ENCODE measurements at places on chromosomes 2 and 18.

GRCh38 chr18:73168236-73168635 lies 300.4 kb upstream of the NETO1 start:
- no peak for DNase-seq

DNA sequence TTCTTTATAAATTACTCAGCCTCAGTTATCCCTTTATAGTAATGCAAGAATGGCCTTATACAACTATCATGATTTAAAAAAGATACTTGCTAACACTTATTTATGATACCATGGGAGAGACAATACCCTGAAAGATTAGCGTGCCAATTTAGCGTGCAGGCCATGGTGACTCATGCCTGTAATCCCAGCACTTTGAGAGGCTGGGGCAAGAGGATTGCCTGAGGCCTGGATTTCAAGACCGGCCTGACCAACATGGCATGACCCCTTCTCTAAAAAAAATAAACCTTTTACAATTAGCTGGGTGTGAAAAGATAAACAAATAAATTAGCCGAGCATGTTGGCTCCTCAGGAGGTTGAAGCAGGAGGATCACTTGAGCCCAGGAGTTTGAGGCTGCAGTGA lies 493.4 kb upstream of the FSIP2 start:
- DNase-seq, result no peak

- no peak for DNase-seq
Measured at GRCh38 chr2:10390369-10390801, 57.7 kb downstream of the ODC1 start.

DNA sequence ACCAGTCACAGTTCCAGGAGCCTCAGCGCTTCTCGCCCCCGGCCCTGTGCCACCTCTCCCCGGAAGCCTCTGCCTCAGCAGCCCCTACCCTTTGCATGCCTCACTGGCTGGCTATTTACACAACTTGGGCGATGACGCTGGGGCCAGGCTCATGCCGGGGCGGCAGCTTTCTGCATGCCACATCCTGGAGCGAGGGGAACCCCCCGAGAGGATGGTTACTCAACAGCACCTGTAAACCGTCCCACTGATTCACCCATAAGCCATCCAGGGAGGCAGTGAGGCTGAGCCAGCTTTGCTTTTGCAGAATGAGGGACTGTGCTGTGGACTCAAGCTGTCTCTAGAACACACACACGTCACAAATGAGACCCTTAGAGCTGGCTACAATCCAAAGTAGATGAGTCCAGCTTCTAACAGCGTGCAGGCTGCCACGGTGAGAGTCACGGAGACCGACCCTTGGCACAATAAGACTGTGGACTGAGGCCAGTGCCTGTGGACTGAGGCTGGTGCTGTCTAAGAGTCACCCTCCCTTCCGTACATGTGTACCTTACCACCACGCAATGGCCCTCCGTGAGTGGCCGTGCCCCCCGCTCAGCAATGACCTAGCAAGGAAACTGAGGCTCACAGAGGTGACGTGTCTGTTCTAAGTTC lies 45.6 kb upstream of the ODC1 start:
- DNase-seq, result peak; percentile 75

GRCh38 chr2:224022486-224022885 lies 16.6 kb downstream of the SERPINE2 start:
- no peak for DNase-seq

GRCh38 chr18:21853016-21853415 lies 112.4 kb downstream of the MIB1 start:
- DNase-seq, result no peak

- DNase-seq, result no peak
Measured at GRCh38 chr18:61980355-61980754, 87.5 kb upstream of the RNF152 start.

- no peak for DNase-seq
Measured at GRCh38 chr2:65638443-65638842, 206.0 kb upstream of the SPRED2 start.

GRCh38 chr18:50928551-50928950 lies 39.3 kb upstream of the ELAC1 start:
- DNase-seq, result no peak

DNA sequence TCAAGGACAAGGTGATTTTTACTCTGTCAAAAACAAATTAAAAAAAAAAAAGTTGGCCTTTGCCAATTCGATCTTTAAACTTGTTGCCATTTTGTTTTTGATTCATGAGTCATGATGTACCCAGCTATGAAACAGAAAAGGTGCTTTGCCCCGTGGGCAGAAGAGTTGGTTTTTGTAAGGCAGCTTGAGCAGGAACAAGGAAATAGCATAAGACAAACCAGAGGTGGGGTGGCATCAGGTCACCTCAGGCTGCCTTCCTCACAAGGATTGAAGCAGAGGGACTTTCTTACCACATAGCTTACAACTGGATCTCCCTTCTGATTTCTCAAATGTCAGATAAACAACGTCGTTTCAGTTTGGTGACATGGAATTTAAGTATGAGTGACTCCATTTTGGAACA lies 123.8 kb downstream of the ARL4C start:
- DNase-seq, result no peak

DNA sequence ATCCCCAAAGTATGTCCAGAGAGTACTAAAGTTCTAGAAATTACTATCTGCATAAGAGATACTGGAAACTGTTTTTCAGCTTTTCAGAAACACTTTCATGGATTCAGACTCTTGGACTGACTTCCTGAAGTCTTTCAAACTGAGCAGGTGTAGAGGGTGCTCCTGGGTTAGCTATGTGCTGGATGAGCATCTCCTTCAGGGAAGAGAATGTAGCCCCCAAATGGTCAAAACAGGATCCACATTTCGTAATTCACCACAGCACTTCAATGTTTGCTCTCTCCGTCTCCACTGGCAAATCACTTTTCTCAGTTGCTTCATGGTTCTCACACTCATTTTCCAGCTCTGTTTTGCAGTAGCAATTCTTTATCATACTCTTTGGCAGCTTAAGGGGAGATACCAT lies 23.2 kb upstream of the SATB2 start:
- DNase-seq, result no peak

GRCh38 chr2:220015576-220015975 lies 388.1 kb downstream of the SLC4A3 start:
- DNase-seq, result no peak

GRCh38 chr2:231917280-231918066 lies 8.7 kb downstream of the NPPC start:
- DNase-seq, result no peak

Measured in activated CD4-positive, alpha-beta T cell treated with anti-CD3 and anti-CD28 coated beads, Interleukin-2, amount 50 U/mL, for 1 hour (primary cell).